ENCODE measurements at places on chromosomes 2 and 18.

DNA sequence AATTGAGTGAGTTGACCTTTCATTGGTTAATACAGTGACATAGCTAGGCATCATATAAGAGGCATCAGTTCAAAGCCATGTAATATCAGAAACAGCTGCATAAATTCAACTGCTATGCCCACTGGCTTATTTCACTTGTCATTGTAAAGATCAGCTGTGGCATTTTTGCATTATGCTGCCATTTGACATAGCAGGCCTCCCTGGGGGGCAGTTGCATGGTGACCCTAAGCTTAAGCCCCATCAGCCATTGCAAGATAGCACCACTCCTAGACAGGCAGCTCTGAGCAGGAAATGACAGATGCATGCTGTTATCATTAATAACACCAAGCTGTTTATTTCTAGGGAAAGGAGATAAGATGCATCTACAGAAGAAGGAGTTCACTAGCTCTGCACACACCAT, 233.4 kb upstream of the CNTNAP5 start:
- DNase-seq, result no peak

- DNase-seq, result no peak
Observed at GRCh38 chr18:72419914-72420313, 124.2 kb downstream of the CBLN2 start.

DNA sequence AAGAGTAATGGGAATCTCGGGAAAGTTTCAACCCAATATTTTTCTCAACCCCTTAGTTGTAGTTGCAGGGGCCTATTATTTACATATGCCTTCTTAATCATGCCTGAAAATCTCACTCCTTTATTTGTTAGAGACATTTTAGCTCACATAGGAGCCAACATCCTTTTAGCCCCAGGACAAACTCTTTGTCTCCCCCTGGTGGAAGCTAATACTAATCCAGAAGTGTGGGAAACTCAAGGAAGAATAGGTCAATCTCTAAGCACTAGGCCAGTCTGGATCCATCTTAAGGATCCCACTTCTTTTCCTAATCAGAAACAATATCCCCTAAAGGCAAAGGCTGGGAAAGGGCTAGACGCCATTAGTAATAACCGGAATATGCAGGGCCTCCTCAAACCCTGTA, 550.9 kb upstream of the PKDCC start:
- DNase-seq, result no peak

DNA sequence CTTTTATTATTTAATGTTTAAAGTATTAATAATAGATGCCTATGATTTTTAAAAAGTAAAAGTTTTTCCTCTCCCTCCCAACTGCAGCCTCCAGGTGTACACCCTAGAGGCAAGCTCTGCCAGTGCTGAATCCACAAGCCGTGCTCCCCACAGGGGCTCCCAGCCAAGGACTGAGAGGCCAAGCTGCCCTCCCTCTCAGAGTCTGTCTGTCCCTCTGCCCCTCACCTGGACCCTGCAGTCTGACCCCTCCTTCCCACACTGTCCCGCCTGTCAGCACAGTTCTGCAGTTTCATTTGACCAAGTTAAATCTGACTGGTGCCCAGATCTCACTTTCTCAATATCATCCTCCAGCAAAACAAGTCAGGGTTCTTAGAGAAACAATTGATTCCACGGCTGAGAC, 14.8 kb upstream of the PROC start:
- no peak for DNase-seq

GRCh38 chr2:46847185-46847710, 68.4 kb downstream of the MCFD2 start:
- peak; percentile 93 for DNase-seq

DNA sequence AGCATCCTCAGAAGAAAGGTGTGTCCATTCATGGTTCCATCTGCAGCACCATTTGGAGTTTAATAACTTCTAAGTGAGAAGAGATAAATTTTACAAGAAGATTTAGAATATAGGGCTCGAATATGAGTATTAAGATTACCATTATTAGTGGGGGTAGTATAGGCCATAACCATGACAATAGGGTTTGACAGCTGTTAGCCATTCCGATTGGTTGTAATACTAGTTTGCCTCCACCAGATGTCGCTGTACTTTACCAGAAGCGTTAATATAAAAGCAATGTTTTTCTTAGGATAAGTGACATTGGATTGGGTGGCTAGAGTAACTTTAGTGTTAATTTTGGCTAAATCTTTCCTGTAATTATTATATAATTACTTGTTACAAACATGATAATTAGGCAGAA, 107.5 kb upstream of the SRD5A2 start:
- DNase-seq, result no peak

DNA sequence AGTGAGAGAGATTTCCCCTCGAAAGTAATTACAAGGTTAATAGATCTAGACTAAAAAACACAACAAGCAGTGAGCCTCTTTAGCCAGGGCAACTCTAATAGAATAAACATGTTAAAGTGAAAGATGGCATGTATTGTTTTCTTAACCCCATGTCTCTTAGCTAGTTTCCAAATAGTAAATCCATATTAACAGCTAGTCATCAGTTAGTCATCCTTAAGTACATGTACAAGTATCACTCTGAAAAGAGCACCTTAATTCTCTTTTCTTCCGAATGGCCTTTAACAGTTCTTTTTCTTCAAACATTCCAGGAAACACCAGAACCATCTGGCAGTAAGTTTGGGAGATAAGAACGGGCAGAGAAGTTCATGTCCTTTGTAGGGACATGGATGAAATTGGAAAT, 1480.0 kb downstream of the LRP1B start:
- DNase-seq, result no peak

- no peak for DNase-seq
Observed at GRCh38 chr2:68250652-68251186, 1.6 kb downstream of the PPP3R1 start.

DNA sequence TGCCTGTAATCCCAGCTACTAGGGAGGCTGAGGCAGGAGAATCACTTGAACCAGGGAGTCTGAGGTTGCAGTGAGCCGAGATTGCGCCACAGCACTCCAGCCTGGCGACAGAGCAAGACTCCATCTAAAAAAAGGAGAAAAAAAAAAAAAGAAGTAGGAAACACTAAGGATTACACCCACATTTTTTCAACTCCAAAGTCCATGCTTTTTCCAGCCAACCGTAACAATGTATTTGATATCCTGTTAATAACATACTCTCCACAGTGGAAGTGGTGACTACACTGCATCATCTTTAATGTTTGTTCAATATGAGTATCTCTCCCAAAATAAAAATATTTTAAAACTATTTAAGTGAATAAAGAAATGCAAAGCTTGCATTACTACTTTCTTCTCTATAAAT, 481.6 kb upstream of the ACVR2A start:
- DNase-seq, result no peak

DNA sequence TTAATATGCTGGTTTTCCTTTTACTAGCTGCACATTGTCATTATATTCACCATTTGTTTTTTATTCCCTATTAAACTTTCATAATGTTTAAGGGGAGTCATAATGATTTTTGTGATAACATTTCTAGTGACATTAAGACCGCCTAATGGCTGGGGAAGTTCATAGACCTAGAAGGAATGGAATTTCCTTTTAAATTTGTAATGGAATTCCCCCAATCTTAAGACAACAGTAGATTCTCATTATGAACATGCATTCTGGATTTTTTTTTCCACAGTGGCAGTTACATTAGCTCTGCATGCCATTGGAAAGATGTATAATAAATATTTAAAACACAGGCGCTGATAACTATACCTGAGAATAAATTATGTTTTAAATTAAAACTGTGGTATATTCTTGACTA, 8.4 kb downstream of the YPEL5 start:
- DNase-seq, result no peak

- no peak for DNase-seq
Observed at GRCh38 chr2:24970483-24971285, 1.1 kb downstream of the DNAJC27 start.

DNA sequence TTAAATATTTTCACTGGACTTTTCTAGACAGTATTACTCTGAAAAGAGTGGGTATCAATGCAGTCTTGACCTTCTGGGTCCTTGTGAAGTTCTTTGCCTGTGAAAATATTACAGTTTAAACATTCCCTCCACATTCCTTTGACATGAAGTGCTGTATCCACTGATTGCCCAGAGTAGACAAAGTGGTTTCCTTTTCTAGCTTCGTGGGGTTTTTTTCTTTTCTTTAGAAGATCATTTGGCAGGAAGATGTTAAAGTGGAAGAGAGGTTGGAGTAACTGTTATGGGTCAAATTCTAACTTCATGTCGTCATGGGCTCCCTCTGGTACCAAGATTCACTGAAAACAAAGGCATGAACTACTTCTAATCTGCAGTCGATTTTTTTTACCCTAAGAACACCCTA, 496.9 kb downstream of the EPHA4 start:
- peak; percentile 16 for DNase-seq

- DNase-seq, result no peak
Observed at GRCh38 chr2:197107291-197108269, 181.1 kb upstream of the PGAP1 start.

- no peak for DNase-seq
Observed at GRCh38 chr2:51401546-51401945, 369.6 kb upstream of the NRXN1 start.

DNA sequence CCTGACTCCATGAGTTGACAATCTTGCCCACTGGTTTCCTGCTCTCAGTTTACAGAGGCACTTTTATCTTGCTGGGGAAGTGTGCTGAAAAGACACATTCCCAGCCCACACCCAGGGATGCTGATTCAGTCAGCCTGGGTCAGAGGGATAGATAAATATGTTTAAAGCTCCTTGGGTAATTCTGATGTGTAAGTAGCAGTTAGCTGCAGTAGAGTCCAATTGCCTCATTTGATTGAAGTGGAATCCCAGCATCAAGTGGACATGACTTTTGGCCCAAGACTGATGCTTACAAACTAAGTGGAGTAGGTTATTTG, 29.4 kb downstream of the PSD4 start:
- no peak for DNase-seq

- DNase-seq, result no peak
Observed at GRCh38 chr2:203740871-203741281, 34.4 kb downstream of the CD28 start.

DNA sequence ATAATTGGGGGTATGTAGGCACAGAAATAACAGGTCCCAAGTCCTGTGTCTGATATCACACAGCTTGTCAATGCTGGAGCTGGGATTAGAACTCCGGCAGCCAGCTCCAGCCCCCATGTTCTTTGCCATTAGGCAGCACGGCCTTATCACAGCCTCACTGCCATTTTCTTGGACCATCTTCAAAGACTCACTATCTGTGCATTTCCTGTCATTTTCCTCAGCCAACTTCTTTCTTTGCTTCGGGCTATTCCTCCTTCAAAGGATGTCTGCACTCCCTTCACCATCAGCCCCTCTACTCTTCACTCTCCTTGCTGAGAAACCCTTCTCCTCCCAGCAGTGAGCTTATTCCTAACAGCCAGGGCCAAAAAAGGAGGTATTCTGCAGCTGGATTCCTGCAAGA, 139.6 kb downstream of the GALNT14 start:
- no peak for DNase-seq

- DNase-seq, result no peak
Observed at GRCh38 chr2:118103951-118104940, 16.0 kb downstream of the INSIG2 start.

GRCh38 chr18:40531051-40531450, 1424.0 kb upstream of the PIK3C3 start:
- no peak for DNase-seq

GRCh38 chr18:10234912-10235660, 219.3 kb upstream of the APCDD1 start:
- peak; percentile 80 for DNase-seq

- peak; percentile 63 for DNase-seq
Observed at GRCh38 chr2:215712871-215713790, 277.3 kb upstream of the FN1 start.

DNA sequence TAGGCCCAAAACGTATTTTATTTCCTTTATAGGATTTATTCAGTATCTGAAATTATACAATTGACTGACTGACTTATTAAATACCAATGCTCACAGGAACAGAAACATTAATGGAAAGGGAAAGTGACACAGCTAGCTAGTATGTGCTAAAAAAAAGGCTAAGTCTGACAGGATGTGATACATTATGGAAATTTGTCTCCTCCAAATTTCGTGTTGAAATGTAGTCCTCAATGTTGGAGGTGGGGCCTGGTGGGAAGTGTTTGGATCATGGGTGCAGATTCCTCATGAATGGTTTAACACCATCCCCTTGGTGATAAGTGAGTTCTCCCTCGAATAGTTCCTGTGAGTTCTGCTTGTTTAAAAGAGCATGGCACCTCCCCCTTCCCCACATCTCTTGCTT, 70.6 kb upstream of the WDR75 start:
- no peak for DNase-seq

DNA sequence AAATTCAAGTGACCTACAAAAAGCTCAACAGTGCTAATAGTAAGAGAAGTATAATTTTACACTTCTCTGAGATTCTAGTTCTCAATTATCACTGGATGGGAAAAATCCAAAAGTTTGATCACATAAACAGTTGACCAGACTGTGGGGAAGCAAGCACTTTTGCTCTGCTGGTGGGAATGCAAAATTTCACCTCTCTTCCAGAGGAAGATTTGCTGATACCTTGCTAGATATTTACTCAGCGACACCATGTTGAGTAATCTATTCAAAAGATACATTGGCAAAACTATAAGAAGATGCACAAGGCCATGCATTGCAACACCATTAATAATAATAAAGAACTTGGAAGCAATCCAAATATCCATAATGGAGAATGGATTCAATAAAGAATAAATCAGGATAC, 204.4 kb downstream of the MREG start:
- DNase-seq, result no peak

DNA sequence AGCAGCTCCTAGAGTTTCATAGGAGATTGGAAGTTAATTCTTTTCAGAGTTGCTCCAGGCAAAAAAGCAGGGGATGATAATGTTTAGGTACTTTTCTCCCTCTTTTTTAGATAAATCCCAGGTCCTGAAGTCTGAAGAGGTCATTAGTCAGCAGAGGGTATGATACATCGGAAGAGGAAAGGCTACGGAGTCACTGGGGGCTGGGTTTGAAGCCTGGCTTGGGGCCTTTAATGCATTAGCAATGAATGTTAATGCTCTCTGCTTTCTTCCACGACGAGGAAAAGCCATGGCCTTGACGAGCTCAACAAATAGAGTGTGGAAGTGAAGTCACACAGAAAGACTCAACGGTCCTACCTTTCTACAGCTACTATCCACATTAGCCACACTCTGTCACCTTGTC, 235.1 kb downstream of the NCKAP5 start:
- DNase-seq, result no peak

DNA sequence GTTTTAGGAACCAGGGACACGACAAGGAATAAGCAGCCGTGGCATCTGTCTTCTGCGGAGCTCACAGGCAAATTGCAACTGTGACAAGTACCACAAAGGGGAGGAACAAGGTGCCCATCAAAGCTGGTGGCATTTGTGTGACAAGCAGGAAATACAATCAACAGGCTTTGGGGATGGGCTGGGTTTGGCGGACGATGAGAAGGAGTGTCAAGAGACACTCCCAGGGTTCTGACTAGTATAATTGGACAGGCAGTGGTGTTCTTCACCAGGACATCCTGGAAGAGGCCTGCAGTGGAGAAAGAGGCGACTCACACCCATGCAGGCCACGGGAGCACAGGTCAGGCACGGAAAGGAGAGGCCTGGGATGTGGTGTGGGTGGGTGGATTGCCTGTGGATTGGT, 14.2 kb upstream of the SPATA3 start:
- DNase-seq, result no peak

GRCh38 chr2:143572421-143572820, 443.2 kb downstream of the ARHGAP15 start:
- DNase-seq, result no peak

- DNase-seq, result no peak
Observed at GRCh38 chr2:206780671-206781070, 15.3 kb downstream of the FASTKD2 start.

- no peak for DNase-seq
Observed at GRCh38 chr2:29295845-29296244, 180.6 kb downstream of the CLIP4 start.

Measured in left lung (tissue), 14 donors.